ENCODE measurements at places on chromosomes 4 and X.

DNA sequence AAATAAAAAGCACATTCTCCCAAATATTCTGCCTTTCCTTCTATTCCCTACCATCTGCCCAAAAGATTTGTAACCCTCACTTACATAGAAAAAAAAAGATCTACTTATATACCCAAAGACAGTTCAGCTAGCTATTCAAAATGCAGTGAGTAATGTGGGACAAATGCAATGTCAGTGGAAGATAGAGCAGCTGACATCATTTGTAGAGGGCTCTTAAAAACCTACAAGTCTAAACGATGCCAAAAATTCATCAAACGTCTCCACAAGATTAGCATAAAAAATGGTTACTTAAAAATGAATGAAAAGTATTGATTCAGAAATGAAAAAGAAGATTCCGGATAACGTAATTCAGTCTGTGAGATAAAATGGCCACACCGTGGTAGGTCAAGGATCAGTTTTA is 96.5 kb downstream of the ASB9 start:
- no peak for DNase-seq

- DNase-seq = peak; percentile 61
Observed at GRCh38 chr4:118287711-118288451, 64.9 kb downstream of the PRSS12 start.

DNA sequence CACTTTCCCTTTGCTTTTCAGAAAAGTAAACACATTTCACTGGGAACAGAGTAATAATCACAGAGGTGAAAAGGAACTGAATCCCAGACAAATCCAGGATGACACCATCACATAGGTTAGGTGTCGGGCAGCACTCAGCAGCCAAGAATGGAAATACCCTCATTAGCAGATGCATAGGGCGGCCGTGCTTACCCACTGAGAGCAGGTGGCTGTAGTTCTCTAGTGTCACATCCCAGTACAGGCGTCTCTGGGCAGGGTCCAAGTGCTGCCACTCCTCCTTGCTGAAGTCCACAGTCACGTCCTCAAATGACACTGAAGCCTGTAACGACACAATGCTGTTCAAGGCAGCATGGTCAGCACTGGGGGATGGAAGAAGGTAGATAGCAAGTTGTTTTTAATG is 26.9 kb downstream of the ZNF41 start:
- DNase-seq = no peak

DNA sequence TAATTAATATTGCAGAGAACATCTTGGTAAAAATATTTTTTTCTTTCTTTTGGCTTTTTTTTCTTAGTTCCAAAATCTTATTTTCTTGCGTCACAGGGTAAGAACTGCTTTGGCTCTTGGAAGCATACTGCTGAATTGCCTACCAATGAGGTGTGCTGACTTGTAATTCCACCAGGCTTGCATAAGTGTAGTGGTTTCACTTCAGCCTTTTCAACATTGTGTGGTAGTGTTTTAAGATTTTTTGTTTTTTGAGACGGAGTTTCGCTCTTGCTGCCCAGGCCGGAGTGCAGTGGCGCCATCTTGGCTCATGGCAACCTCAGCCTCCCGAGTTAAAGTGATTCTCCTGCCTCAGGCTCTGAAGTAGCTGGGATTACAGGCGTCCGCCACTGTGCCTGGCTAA is 42.4 kb downstream of the N4BP2 start:
- no peak for DNase-seq

GRCh38 chr4:186790630-186791029 is 67.0 kb upstream of the FAT1 start:
- DNase-seq = no peak

- DNase-seq = no peak
Observed at GRCh38 chr4:150598909-150599308, 17.0 kb downstream of the MAB21L2 start.

DNA sequence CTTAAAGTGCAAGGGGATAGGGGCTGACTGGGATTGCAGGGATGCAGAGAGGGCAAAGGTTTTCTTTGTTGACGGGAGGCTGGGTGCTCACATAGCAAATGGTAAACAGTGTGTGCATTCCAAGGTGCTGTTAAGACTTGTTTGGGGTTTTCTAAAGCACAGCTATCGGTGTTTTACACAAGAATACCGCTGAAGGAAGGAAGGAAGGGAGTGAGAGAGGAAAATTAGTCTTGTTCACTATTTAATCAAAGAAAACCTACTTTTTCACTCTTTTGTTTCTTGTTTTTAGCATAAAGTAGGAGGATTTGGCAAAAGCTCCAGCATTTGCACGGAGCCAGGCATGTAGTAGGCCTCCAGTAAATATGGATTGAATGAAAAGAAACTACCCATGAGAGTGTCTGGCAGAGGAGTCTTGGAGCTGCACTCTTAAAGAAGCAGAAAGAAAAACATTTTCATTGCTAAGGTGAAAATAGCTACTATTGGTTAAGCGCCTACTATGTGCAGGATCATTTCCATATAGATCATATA is 99.7 kb downstream of the FIP1L1 start:
- DNase-seq = no peak

- no peak for DNase-seq
Observed at GRCh38 chr4:53705151-53705764, 114.0 kb upstream of the LNX1 start.

DNA sequence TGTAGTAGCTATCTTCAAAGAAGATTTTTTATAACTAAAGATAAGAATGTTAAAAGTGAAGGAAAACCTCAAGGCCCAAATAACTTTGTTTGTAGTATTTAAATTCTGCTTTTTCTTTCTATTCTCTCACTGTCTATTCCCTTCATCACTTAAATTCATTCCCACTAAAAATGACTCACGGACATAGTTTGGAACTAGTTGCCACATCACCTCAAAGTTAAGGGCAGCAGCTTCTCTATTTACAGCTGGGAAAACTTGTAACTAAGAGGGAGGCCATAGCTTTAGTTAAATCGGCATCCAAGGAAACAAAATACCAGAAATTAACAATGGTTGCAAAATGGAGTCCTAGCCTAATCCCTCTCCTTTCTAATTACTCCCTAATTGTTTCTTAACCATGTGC is 325.4 kb upstream of the MAGEB2 start:
- DNase-seq = no peak

DNA sequence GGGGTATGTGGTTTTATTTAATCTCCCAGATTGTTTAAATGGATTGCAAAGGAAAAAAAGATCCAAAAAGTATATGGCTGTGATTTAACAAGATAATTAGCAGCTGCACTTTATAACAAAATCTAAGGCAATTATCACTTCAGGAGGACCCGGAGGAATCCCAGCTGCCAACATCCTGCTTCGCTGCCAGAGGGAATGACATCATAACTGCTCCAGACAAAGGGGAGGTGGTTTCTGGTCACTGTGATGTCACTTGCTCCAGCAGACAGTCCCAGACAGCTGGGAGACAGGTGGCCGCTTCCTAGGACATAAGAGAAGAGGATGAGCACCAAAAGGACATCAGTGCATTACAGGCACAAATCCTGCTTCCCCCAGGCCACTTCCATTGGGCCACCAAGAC is 371.0 kb downstream of the BCOR start:
- DNase-seq = no peak

- DNase-seq = no peak
Observed at GRCh38 chr4:174437749-174438148, 84.5 kb downstream of the HPGD start.

Measured in AG09319 (cell line).